ENCODE measurements at places on chromosomes 3 and 15.

GRCh38 chr3:80052271-80052670 is 284.5 kb upstream of the ROBO1 start:
- DNase-seq = no peak

DNA sequence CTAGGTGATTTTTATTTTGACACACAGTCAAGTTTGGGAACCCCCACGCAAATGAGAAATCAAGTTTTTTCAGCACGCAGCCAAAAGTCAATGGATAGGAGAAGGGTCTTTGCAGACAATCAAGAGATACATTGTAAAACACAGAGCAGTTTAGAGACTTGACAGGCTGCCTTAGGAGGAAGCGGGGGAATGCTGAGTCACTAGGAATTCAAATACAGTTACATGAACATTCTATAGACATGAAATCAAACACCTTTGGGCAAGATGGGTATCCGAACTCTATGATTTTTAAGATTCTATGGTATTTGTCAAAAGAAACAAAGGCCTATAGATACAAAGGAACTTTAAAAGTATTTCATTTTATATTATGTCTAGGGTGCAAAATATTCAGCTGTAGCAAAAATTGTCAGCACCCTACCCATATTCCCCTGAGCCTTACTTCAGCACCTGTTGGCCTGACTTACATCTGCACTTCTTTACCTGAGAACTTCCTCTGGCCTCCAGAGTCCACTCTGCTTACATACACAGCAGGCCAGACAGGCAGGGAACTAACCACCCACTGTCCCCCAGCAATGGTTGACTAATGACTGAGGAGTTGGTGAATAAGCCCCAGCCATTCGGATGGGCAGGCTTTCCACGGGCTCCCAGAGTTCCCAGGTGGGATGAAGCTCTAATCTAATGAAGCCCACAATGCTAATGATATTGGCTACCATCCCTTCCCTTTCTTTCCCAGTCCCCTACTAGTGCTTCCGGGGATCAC is 289.3 kb upstream of the RORA start:
- DNase-seq = no peak

GRCh38 chr3:78148986-78149717 is 1109.3 kb downstream of the ROBO2 start:
- DNase-seq = no peak

DNA sequence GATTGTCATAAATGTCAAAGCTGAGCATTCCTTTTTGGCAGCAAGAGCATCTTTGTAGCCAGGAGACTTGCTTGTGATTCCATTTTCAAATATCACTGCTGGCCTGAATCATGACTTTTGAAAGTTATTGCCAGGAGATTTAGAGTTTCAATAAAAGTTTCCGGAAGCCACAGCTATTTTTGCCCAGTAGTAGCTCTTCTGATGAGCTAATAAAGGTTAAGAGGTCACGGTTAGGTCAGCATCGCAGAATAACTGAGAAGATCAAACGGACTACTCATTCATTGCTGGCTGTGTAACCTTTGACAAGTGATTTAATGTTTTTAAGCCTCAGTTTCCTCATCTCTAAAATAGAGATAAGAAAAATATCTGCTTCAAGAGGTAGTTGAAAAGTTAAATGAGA is 105.1 kb upstream of the ETV5 start:
- DNase-seq = no peak

GRCh38 chr3:46356909-46357308 is 3.0 kb downstream of the CCR2 start:
- no peak for DNase-seq

- no peak for DNase-seq
These were observed 1.6 kb downstream of the NIPA1 start for GRCh38 chr15:22788004-22788403.
